ENCODE measurements at places on chromosomes 12 and 14. TPM values are rescaled to one million over a fixed set of nuclear protein-coding genes. Genes with fewer than 3 reads are reported as not detected.

The KCNH5 gene
- not detected for total RNA-seq

The TMEM63C gene
- 2.1 TPM for total RNA-seq

The KSR2 gene
- total RNA-seq = 0.21 TPM

The FANCM gene
- total RNA-seq = 13.5 TPM

The POTEG gene
- not detected for total RNA-seq

The CEBPE gene
- 0.21 TPM for total RNA-seq

The RERG gene
- total RNA-seq = not detected

The AMDHD1 gene
- 2.2 TPM for total RNA-seq

The C12orf60 gene
- total RNA-seq = 2.4 TPM

GRCh38 chr12:52024845-52025230 lies 18.1 kb downstream of the TAMALIN start:
- no peaks in the 10 kb centered on the region for H3K27me3 ChIP-seq
- peaks cover 49% of the 10 kb centered on the region for H3K4me1 ChIP-seq
- H3K36me3 ChIP-seq = no peaks in the 10 kb centered on the region
- peak; percentile 60 for DNase-seq
- peak overlapping the region; percentile 94 for H3K4me3 ChIP-seq
- H3K27ac ChIP-seq = peak overlapping the region; percentile 94

GRCh38 chr12:12121061-12121460 lies 50.3 kb downstream of the BCL2L14 start:
- H3K27ac ChIP-seq = no peak overlapping the region
- no peak for DNase-seq
- H3K4me1 ChIP-seq = no peaks in the 10 kb centered on the region
- no peak overlapping the region for H3K4me3 ChIP-seq

DNA sequence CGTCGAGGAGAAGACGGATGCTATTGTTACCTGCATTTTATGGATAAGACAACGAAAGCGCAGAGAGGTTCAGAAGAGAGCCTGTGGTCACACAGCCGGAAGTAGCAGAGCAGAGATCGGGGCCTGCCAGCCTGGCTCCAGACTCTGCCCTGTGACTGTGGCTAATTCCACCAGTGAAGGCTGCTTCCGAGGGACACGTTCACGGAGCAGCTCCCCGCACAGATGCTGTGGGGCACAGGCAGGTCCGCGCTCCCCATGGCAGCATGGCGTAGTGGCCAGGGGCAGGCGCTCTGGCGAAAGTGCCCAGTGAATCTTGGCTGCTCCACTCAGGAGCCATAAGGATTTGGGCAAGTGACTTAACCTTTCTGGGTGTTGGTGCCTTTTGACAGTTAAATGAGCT lies 9.8 kb downstream of the RIMBP2 start:
- H3K36me3 ChIP-seq = no peaks in the 10 kb centered on the region
- H3K27me3 ChIP-seq = no peaks in the 10 kb centered on the region
- no peak overlapping the region for H3K4me3 ChIP-seq
- no peaks in the 10 kb centered on the region for H3K4me1 ChIP-seq
- H3K27ac ChIP-seq = no peak overlapping the region

GRCh38 chr14:74703043-74703442 lies 9.8 kb downstream of the AREL1 start:
- peaks cover 11% of the 10 kb centered on the region for H3K36me3 ChIP-seq
- H3K27me3 ChIP-seq = no peaks in the 10 kb centered on the region
- peaks cover 19% of the 10 kb centered on the region for H3K4me1 ChIP-seq
- H3K4me3 ChIP-seq = no peak overlapping the region
- no peak overlapping the region for H3K27ac ChIP-seq

DNA sequence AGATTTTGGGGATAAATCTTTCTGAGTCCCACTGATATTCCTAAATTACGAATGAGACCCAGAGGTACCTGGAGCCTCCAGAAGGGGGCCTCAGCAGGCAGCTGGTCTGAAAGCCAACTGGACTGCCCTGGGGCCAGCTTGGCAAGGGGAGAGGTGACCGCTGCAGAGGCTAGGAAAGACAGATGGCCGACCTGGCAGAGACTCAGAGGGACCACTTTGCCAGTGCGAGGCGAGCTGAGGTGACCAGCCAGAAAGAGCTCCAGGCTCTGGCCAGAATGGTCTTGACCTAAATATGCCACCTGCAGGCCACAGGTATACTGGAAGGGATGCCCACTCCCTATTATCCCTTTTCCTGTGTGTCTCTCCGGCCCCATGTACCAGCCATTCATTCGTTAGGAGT lies 256.8 kb upstream of the GARIN6 start:
- H3K27ac ChIP-seq = no peak overlapping the region
- H3K4me1 ChIP-seq = no peaks in the 10 kb centered on the region
- no peak for DNase-seq
- no peaks in the 10 kb centered on the region for H3K36me3 ChIP-seq
- H3K27me3 ChIP-seq = no peaks in the 10 kb centered on the region
- H3K4me3 ChIP-seq = no peak overlapping the region

- no peak overlapping the region for H3K27ac ChIP-seq
- no peaks in the 10 kb centered on the region for H3K4me1 ChIP-seq
- no peaks in the 10 kb centered on the region for H3K27me3 ChIP-seq
- no peak overlapping the region for H3K4me3 ChIP-seq
- DNase-seq = no peak
- peaks cover 2% of the 10 kb centered on the region for H3K36me3 ChIP-seq
Measured at GRCh38 chr12:26428420-26428819, 233.0 kb downstream of the SSPN start.

DNA sequence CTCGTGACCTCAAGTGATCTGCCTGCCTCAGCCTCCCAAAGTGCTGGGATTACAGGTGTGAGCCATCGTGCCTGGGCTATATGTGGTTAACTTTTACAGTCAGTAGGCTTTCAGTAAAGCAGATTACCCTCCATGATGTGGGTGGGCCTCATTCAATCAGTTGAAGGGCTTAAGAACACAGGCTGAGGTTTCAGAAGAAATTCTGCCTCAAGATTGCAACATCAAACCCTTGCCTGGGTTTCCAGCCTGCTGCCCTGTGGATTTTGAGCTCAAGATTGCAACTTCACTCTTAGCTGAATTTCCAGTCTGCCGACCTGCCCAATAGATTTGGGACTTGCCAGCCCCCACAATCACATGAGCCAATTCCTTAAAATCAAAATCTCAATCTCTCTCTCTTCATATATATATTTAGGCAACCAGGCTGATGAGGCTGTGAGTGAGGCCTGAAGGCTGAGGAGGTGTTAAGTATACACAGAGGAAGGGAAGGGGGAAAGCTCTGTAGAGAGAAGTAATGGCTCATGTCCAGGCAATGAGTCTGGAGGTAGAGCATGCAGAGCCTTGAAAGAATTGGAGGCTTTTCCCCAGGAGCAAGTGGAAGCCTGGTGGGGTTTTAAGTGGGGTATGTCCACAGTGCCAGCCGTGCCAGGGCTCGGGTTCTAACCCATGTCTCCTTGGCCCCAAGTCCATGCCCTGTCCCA lies 33.3 kb upstream of the ACTN1 start:
- H3K27ac ChIP-seq = no peak overlapping the region
- no peak overlapping the region for H3K4me3 ChIP-seq
- H3K27me3 ChIP-seq = no peaks in the 10 kb centered on the region

GRCh38 chr14:58078068-58078467 lies 73.9 kb downstream of the ARMH4 start:
- H3K27ac ChIP-seq = no peak overlapping the region
- no peaks in the 10 kb centered on the region for H3K36me3 ChIP-seq
- DNase-seq = no peak
- H3K27me3 ChIP-seq = peaks cover 28% of the 10 kb centered on the region

GRCh38 chr14:79585845-79586244 lies 625.5 kb downstream of the DIO2 start:
- no peak for DNase-seq
- H3K4me3 ChIP-seq = no peak overlapping the region
- no peak overlapping the region for H3K27ac ChIP-seq
- H3K36me3 ChIP-seq = no peaks in the 10 kb centered on the region
- no peaks in the 10 kb centered on the region for H3K4me1 ChIP-seq

DNA sequence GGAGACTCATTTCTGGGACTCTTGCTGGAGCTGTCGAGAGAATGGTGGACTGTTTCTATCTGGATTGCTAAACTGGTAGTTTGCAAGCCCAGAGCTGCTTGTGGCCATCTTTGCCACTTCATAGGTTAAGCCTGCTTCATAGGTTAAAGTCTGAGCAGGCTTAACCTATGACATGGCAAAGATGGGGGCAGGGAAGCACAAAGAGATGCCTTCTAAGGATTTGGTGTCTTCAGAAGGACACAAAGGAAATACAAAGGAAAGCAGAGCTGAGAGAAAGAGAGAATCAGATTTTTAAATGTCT lies 78.4 kb upstream of the MAX start:
- no peak overlapping the region for H3K27ac ChIP-seq
- peaks cover 6% of the 10 kb centered on the region for H3K36me3 ChIP-seq
- peak overlapping the region; percentile 53 for H3K4me3 ChIP-seq
- H3K4me1 ChIP-seq = peaks cover 18% of the 10 kb centered on the region

GRCh38 chr12:94309373-94309772 lies 150.3 kb downstream of the CEP83 start:
- H3K27ac ChIP-seq = no peak overlapping the region
- H3K36me3 ChIP-seq = peaks cover 34% of the 10 kb centered on the region
- H3K4me1 ChIP-seq = peaks cover 39% of the 10 kb centered on the region
- DNase-seq = no peak
- H3K27me3 ChIP-seq = no peaks in the 10 kb centered on the region

DNA sequence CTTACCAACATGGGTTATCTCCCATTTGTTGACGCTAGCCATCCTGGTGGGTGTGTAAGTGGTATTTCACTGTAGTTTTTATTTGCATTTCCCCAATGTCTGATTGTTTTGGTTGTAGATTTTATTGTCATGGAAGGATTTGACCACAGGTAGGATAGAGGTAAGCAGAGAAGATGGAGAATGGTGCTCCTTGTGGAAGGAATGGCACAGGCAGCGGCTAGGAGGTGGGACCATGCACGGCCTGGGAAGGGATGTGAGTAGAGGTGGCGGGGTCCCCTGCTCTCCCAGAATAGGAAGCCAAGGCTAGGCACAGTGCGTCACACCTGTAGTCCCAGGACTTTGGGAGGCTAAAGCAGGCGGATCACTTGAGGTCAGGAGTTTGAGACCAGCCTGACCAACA lies 41.4 kb downstream of the PHETA1 start:
- DNase-seq = no peak
- no peaks in the 10 kb centered on the region for H3K36me3 ChIP-seq
- H3K4me1 ChIP-seq = peaks cover 5% of the 10 kb centered on the region
- H3K27ac ChIP-seq = no peak overlapping the region

GRCh38 chr12:69008520-69008919 lies 75.5 kb upstream of the CPM start:
- peaks cover 44% of the 10 kb centered on the region for H3K27me3 ChIP-seq
- H3K4me1 ChIP-seq = peaks cover 14% of the 10 kb centered on the region
- DNase-seq = no peak
- H3K4me3 ChIP-seq = no peak overlapping the region
- peaks cover 4% of the 10 kb centered on the region for H3K36me3 ChIP-seq
- H3K27ac ChIP-seq = no peak overlapping the region

DNA sequence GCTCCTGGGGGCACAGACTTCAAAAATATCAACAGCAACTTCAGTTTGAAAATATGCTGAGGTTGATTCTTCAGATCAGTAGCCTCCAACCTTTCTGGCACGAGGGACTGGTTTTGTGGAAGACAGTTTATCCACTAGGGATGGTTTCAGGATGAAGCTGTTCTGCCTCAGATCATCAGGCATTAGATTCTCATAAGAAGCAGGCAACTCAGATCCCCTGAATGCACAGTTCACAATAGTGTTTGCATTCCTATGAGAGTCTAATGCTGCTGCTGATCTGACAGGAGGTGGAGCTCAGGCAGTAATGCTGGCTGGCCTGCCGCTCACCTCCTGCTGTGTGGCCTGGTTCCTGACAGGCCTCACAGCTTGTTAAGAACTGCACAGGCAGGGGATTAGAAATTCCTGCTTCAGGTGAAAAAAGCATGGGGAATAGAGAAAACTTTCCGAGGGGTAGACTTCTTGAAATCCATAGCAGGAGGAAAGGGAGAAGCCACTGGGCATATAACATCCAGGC lies 12.8 kb downstream of the EPYC start:
- H3K27ac ChIP-seq = no peak overlapping the region
- H3K4me3 ChIP-seq = no peak overlapping the region
- DNase-seq = no peak
- H3K27me3 ChIP-seq = no peaks in the 10 kb centered on the region

GRCh38 chr12:52188658-52189057 lies 3.2 kb downstream of the KRT80 start:
- no peaks in the 10 kb centered on the region for H3K36me3 ChIP-seq
- H3K4me3 ChIP-seq = no peak overlapping the region
- no peak for DNase-seq
- H3K27me3 ChIP-seq = no peaks in the 10 kb centered on the region

GRCh38 chr12:105214670-105215375 lies 21.2 kb downstream of the APPL2 start:
- H3K4me1 ChIP-seq = no peaks in the 10 kb centered on the region
- DNase-seq = no peak
- H3K4me3 ChIP-seq = no peak overlapping the region
- no peaks in the 10 kb centered on the region for H3K27me3 ChIP-seq
- H3K27ac ChIP-seq = no peak overlapping the region

GRCh38 chr14:36396798-36397197 lies 76.4 kb upstream of the MBIP start:
- no peak overlapping the region for H3K4me3 ChIP-seq
- no peak overlapping the region for H3K27ac ChIP-seq
- H3K36me3 ChIP-seq = no peaks in the 10 kb centered on the region
- DNase-seq = no peak

Measured in activated T-cell treated with anti-CD3 and anti-CD28 coated beads, Interleukin-2, amount 50 U/mL, for 72 hours (primary cell).